ENCODE measurements at places on chromosomes 16 and 17.

DNA sequence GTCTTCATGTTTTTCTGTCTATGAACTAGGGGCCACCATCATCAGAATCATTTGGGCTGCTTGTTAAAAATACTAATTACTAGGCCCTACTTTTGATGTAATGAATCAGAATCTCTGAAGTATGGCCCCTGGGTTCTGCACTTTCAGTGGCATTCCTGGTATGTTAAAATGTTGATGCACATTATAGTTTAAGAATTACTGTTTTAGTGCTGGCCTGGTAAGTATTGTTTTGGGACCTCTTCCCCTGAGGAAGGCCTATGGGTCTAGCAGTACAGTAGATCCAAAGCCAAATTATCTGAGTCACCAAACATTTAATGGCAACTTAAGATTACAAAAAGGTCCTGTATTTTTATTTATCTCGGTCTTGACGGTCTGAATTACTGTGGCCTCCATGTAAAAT is 58.8 kb downstream of the AP2B1 start:
- no peak for DNase-seq

GRCh38 chr16:84153660-84154214 is 8.6 kb downstream of the DNAAF1 start:
- no peak for DNase-seq

- DNase-seq = no peak
Measured at GRCh38 chr16:87222335-87222734, 94.9 kb downstream of the C16orf95 start.

GRCh38 chr16:79757968-79758367 is 157.4 kb upstream of the MAF start:
- no peak for DNase-seq

DNA sequence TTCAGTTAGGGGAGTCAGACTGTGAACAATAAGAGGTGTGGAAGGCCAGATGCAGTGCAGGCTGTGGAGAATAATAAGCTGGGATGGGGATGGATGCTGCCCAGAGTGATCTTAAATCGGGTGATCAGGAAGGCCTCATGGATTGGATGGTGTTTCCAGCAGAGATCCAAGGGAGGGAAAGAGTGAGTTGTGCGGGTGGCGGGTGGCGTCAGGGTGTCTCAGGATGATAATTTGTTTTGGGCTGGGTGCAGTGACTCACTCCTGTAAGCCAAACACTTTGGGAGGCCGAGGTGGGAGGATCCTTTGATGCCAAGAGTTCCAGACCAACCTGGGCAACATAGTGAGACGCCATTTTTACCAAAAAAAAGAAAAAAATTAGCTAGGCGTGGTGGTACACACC is 7.9 kb downstream of the CLUAP1 start:
- peak; percentile 23 for DNase-seq

DNA sequence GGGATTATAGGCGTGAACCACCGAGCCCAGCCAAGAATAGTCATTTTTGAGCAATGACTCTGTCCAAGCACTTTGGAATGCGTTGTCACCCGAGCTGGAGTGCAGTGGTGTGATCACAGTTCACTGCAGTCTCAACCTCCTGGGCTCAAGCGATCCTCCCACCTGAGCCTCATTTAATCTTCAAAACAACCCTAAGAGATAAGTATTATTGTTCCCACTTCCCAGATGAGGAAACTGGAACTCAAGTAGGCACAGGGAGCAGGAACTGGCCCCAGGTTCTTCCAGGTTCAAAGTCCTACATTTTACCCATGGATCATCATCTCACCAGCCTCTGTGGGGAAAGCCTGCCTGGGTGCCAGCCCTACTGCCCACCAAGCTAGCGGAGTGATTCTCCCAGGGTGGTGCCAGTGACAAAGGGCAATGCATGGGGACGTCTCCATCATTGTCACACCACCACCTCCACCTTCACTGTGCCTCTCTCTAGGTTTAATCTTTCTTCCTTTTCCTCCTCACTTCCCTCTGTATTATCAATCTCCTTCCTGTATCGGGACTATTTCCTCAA is 11.3 kb upstream of the RNF157 start:
- no peak for DNase-seq

DNA sequence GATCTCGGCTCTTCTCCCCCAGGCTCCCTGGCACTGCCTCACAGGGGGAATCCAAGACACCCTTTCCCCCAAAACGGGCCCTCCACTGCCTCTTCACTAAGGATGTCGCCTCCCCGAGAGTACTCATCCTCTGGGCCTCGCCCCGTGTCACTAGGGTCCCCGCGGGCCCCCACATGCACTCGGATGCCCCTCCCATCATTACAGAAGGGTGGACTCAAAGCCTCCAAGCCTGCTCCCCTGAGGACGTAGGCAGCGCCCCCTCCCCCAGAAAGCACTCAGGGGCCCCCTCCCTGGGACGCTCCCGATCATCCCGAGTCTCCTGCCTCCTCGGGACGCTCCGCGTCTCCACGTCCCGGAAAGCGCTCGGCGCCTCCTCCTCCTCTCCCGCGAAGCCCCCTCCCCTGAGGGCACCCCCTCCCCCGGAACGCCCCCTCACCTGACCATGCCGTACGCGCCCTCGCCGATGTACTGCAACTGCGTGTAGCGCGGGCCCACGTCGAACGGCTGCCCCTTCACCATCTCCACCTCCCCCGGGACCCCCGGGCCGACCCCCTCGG is 338 bp downstream of the MAPK3 start:
- DNase-seq = peak; percentile 38

GRCh38 chr16:58205276-58206036 is 7.5 kb upstream of the CSNK2A2 start:
- no peak for DNase-seq

DNA sequence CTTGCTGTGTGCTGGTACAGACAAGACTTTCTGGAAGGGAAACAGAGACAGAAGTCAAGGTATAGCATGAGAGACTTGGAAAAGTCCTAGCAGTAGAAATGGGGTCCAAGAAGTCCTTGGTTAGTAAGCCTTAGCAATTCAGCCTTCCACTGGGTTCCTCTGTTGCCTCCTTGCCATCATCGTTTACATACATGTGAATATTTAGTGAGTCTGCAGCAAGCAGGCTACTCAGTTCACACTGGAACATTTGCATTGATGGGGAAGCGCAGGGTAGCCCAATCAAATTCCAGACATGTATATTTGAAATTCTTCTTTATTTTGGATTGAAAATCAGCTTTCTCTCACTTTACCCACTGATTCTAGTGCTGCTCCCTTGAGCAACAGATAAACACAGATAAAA is 27.1 kb downstream of the LIMD2 start:
- no peak for DNase-seq

DNA sequence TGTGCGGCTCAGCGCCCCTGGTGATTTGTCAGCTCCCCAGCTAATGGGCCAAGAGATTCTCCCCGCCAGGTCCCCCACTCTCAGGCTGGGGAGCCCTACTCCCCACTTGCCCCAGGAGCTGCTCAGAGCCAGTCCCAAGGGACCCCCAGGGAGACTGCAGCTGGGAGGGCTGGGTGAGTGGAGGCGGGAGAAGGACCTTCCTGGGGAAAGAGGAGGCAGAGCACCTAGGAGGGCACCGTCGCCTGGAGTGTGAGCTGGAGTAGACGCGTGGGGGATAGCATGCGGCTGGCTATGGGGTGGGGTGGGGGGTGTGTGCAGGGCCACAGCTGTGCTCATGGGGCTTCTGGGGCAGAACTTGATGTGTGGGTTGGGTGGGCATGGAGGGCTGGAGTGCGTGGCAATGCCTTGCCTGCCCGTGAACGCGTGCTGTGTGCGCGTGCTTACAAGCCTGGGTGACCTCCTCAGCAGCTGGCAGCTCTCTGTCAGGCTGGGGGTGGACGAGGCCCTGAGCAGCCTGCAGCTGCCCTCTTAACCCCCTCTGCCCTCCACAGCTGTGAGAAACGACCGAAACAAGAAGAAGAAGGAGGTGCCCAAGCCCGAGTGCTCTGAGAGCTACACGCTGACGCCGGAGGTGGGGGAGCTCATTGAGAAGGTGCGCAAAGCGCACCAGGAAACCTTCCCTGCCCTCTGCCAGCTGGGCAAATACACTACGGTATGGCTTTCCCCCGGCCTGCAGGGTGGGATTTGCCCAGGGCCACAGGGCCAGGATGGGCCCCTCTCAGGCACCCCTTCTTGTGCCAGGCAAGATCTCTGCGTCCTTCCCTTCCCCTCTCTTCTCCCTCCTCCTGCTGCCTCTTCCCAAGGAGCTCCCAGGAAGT is 12.9 kb downstream of the GJD3 start:
- no peak for DNase-seq

DNA sequence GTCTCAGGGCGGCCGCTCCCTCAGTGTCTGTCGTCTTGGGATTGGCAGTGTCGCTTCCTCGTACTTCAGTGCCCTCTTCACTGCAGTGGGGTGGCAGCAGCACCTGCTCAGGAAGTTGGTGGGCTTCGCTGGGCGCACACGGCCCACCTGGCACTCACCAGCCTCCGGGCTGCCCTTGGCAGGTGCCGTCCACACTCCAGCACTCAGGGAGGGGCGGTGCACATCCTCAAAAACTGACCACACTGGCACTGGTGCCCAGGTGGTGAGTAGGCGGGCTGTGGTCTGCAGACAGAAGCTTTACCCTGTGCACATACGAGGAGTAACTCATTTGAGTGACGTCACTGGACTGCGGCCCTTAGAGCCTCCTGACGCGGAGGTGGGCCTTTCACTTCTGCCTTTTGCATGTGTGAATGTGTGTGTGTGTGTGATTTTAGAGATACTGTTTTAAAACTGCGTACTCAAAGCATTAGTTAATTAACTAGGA is 94.6 kb downstream of the BANP start:
- DNase-seq = no peak

GRCh38 chr16:56950881-56951771 is 10.6 kb upstream of the CETP start:
- peak; percentile 77 for DNase-seq

DNA sequence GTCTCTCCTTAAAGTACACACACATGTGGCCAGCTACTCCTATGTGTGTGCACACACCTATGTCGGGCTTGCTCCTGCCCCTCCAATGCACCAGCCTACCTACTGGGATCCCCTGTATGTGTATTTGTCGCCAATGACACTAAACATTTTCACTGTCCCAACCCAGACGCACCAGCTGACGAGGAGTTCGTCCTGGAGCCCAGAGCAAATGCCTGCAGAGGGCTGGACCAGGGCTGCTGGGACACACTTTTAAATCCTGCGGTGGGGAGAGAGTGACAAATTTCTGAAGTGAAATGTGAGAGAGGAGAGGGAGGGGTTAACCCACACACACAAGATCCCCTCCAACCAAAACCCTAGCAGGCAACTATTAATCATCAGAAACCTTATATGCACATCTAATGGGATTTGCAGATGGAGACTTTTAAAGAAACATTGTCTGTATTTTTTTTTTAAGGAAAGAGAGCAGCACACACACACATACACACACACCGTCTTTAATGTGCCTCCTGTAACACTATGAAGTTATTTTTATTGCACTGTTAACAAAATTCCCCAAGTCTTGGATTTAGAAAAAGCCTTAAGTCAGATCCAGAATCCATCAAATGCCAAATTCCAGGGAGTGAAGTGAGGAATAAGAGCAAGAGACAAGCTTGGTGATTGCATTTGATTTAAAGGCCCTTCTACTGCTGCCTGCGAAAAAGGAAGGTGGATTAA is at the start of gene MEOX1:
Gene MEOX1, minus strand, starts transcription at position 224 of the 714 bp plus-strand sequence. CDS start 388 bp downstream, outside the sequence.
- peak; percentile 61 for DNase-seq

DNA sequence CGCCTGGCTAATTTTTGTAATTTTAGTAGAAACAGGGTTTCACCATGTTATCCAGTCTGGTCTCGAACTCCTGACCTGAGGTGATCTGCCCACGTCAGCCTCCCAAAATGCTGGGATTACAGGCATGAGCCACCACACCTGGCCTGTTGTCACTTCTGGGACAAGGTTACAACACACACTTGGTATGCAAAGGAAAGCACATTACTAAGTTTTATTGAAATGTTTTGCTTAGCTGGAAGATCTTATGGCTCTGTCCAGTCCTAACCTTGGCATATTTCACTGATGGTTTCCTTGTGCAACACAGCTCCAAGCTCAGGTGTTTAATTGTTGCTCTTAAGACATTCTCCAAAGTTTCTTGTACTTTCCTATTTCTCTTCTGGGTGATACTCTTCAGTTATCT is 94.2 kb downstream of the CNTNAP4 start:
- no peak for DNase-seq

GRCh38 chr17:3761036-3761917 is 37.6 kb downstream of the HASPIN start:
- DNase-seq = no peak

DNA sequence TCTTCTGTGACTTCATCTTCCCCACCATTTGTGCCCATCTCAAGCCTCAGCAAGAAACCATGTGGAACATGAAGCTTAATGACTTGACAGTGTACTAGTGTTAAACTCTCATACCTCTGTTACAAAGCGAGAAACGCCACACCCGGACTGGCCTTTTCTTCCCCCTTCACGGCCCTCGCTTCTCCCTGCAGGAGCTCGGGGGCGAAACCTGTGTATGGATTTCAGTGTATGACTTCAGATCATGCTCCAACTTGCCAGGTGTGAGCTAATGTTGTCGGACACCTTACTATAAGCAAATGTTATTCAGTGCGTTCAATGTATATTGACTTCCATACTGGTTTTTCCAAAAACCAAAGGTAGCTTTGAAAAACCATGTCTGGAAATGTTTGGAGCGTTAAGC is 20.1 kb upstream of the SLC5A11 start:
- DNase-seq = no peak

GRCh38 chr17:40316571-40317344 is 7.8 kb downstream of the RARA start:
- DNase-seq = no peak

- no peak for DNase-seq
Measured at GRCh38 chr16:17395849-17396480, 74.8 kb downstream of the XYLT1 start.

DNA sequence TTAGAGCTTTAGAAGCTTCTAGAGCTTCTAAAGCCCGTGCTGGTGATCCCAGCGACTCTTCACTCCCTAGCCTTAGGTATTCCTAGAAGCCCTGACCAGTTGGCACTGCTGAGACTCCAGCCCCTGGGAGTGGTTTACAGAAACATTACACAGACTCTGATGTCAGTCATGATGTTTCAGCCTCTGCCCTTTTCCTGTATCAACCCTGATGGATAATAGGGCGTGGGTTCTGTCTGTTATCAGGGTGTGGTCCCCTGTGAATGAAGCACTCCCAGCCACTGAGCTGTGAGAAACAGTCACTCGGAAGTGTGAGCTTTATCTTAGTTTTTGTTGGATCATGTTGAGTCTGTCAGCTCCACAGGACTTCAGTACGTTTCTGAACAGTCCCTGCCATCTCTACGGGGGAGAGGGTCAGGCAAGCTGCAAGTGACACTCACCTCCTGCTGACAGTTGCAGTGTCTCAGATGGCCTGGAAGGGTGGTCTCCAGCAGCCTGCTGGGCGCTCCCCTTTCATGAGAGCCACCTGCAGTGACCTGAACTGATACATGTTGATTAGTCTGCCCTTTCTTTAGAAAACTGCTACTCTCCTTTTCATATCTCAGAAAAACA is 12.8 kb downstream of the GOSR2 start:
- no peak for DNase-seq
